SIG-M5 (cell line): ENCODE measurements at places on chromosomes 7 and 10.

DNA sequence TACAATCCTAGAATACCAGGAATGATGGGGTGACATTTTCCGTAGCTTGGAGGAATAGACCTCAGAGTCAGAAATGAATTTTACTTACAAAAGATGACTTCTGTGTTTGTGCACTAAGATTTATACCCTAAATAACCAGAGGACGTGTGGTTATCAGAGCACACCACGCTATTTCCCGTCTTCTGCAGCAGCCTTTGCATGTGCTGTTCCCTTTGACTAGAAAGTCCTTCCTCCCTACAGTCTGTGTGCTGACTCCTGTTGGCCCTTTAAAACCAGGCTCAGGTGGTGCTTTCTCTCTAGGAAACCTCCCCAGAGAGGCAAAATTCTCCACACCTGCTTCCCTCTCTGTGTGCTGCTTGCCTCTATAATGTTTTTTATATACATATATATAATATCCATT, 73.3 kb upstream of the SMNDC1 start:
- no peak for DNase-seq

DNA sequence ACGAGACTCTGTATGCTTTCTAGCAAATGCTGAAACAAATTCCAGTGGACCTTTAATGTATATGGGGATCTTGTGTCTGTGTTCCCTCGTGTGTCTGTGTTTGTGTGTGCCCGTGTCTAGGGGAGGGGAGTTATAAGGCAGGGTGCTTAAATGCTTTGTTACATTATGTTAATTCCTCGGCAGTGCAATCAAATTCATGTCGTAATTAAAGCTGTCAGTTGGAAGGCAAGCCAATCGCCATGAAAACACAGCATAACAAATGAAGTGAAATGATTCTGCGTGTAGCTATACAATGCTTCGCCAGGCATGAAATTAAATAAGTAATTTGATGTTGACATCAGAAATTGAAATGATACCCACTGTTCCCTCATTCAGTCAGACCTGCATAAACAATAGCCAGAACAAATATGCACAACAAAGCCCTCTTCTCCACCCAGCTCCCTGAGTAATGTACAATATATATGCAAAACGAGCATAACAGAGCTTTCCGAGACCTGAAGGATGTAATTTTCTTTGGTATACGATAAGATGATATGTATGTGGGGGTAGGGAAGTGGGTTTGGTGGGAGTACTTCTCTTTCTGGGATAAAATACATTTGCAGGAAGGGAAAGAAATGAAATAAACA, 534.1 kb downstream of the AUTS2 start:
- DNase-seq, result no peak

DNA sequence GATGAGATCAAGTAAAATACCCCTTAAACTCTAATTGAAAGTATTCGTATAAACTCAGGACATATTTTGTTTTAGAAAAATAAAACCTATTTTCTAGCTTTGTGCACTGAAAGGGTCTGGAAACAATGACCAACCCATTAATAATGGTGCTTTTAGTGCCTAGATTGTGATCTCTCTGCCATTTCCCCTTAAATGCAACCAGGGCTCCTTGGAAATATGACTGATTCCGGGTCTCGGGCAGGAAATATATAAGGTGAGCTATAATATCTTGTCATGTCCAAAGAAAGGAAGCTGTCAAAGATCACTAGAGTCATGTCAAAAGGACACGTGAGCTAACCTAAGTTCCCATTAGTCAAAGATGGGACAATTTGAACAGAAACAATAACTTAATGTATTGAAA, 12.4 kb upstream of the ADAM12 start:
- DNase-seq, result no peak

DNA sequence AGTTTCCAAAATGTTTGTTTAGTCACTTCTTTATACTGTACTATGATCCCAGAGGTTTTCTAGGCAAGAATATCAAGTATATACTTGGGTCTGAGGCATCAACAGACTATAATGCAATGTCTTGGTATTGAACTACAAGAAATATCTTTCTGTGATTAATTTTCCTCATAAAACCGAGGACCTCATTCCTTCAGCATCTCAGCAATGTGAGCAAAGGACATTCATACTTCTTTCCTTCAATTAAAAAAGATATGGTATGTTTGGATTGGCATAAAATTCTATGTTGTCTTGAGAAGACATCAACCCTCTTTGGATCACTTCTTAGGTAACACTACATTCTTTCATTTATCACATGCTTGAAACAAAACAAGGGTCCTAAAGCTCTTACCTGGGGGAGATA, 524.5 kb downstream of the PHTF2 start:
- no peak for DNase-seq

- no peak for DNase-seq
Measured at GRCh38 chr7:97226541-97226940, 109.0 kb downstream of the SDHAF3 start.

- no peak for DNase-seq
Measured at GRCh38 chr7:41114131-41114530, 588.8 kb downstream of the INHBA start.

DNA sequence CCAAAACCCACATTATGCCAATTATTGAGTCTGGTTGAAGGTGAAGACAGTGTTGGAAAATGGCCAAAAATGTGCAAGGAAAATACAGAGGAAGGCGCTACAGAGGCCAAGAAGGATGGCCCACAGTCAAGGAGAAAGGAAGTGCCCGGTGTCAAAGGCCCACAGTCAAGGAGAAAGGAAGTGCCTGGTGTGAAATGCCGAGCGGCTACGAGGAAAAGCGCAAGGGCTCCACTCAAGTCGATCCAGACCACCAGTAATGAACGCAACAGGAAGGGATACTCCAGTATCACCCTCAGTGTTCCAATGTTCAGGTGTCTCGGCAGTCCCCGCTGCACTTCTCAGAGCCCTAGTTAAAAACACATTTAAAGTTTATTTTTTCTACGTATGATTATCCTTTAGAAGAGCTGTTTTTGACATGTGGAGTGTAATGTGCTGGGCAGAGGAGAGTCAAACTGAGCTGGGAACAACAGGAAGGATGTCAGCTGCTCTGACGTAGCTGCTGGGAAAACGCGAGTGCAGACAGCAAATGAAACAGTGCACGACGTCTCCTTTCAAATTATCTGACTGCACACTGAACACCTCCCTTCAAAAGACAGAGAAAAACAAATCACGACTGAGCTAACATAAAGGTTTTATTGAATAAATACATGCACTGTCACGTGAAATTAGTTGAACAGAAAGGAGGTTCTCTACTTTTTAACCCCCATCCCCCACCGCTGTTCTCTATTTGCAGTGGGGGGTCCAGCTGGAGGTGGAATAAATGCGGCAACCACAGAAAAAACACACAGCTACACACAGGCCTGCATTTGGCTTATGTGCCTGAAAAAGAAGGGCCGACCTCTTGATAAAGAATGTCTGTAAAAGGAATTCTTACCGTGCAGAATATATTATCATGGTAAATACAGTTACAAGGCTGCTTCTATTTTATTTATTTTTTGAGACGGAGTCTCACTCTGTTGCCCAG, 26.1 kb upstream of the NCAPG2 start:
- DNase-seq, result no peak

GRCh38 chr10:33302208-33302829, 32.1 kb downstream of the NRP1 start:
- DNase-seq, result no peak

DNA sequence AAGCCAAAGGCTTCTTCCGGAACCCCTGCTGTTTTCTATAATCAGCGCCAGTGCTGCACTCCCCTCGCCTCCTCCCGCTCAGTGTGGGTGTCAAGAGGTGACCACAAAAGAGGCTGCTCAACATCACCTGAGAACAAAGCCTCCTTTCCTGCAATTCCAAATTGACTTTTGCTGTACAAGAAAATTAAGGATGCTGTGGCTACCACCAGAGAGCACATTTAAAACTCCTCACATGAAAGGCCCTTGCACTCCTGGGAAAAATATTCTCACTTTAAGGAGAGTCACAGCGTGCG, 96.4 kb downstream of the HIPK2 start:
- DNase-seq, result no peak

DNA sequence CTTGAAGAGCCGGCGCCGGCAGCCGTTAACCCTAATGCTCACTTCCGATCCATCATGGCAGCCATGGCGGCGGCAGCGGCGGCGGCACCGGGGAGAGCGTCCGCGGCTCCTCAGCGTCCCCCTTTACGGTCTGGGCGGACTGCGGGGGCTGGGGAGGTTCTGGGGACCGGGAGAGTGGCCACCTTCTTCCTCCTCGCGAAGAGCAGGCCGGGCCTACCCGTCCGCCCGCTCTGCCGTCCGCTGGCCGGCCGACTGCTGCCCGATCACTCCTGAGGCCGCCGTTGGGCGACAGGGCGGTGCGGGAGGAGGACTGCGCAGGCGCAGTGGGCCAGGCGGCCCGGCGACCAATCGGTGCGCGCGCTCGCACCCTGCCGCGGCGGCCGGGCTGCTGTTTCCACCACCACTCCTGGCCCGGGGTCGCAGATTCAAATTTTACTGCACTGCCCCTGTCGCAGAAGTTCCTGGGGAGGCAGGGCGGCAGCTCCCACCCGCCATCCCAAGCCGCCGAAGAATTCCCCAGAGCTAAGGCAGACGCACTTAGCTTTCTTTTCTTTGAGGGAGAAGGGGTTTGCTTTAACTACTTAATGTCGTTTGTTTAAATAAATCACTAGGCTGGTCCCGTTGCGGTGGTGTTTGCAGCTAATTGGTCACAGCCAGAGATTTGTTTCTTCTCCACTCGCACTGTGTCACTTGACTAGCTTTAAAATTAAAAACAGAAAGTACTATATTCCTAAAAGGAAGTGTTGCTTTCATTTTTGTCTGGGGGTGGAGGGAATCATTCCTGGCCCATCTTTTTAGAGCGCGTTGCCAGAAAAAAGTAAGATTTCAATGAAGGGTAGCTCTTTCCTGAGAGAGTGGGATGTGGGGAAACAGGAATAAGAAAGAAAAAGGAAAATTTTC, at the start of gene KIF5B:
TSS of gene KIF5B (minus strand) at position 290 of the 900 bp plus-strand sequence. CDS start 452 bp downstream, outside the sequence.
- DNase-seq, result no peak

DNA sequence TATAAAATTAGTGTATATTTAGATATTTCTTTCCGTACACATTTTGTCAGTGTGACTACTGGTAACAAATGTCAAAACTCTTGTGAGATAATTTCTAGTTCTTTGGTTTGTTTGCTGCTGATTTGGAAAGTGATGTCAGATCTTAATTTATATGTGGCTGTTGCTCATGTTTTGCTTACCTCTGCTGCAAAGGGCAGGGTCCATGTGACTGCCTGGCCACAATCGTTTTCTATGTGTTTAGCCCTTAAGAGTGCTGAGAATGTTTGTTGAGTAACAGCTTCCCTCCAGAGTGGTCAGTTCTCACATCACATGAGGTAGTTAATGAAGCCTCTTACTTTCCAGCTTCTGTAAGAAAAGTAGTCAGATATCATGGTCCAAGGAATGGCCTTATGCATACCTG, 4.2 kb downstream of the NRBF2 start:
- DNase-seq, result no peak

DNA sequence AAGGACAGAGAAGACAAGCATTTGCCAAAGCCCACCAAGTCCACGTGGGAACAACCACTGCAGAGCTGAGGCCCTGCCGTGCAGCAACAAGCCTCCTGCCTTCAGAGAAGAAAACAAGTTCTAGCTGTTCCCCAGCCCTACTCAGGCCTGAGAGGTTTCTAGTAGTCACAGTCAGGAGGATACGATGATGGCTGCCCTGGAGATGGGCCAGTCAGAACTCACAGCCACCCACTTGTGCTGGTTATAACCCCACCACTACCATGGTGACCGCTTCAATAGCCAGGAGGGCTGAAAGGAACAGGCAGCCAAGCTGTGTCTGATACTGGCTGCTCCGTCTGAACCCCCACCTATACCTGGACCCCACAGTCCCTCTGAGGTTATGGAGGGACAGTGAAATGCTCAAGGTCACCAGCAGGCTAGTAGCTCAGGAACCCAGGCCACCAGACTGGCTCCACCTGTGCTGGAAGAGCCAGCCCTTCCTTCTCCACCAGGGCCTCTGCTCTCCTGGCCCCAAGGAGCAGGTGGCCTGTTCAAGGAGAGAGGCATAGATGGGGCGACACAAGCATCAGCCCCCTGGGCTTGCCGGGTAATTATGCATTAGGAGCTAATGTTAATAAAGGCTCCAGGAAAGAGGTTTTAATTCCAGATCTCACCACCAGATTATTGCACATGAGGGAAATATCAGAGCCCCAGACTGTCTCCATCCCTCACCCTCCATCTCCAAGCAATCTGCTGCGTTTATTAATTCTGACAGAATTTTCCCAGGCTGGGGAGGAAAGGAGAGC, 125.8 kb upstream of the PCBD1 start:
- DNase-seq, result no peak

DNA sequence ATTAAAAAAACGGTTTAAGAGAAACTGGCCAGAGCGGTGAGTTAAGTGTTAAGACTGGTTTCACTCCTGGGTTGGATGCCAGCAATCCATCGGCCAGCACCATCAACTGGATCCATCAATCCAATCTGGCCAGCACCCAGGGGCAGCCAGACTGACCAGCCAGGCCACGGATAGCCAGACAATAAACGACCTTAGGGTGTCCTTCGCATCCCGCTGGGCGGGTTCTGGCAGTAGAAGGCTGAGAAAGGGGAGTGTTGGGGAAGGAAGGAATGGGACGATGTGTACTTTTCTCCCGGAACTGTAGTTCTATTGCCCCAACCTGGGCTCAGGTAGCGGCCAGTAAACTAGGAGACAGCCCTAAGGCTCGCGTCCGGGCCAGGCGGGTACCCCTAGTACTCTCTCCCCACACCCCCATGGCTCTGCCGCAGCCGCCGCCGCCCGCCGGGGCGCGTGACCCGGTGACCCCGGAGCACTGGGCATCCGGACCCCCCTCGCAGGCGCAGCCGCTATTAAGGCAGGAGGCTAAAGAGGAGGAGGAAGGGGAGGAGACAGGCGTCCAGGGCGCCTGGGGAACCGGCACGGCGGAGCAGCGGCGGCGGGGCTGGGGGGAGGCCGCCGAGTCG, at the start of gene CASD1:
TSS of gene CASD1 (plus strand) at position 546 of the 623 bp plus-strand sequence. CDS start 276 bp downstream, outside the sequence.
- no peak for DNase-seq

DNA sequence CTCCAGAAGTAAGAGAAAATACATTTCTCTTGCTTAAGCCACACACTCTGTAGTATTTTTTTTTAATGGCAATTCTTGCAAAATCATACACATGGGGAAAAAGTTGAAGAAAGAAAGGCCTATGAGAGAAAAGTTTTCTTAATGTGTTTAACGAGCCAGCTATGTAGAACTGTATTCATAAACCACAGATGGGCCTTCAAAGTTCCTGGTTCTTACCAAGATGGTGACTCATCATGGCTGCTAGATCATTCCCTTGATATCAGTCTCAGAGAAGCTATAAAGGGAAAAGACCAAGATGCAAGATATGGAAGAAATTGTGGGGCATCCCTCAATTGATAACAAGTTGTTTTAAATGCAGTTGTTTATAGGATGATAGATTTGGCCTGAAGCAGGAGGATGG, 992.7 kb upstream of the MBL2 start:
- DNase-seq, result no peak

- no peak for DNase-seq
Measured at GRCh38 chr7:18873734-18874336, 243.6 kb downstream of the TWIST1 start.

- no peak for DNase-seq
Measured at GRCh38 chr7:11210374-11210773, 236.7 kb downstream of the PHF14 start.

DNA sequence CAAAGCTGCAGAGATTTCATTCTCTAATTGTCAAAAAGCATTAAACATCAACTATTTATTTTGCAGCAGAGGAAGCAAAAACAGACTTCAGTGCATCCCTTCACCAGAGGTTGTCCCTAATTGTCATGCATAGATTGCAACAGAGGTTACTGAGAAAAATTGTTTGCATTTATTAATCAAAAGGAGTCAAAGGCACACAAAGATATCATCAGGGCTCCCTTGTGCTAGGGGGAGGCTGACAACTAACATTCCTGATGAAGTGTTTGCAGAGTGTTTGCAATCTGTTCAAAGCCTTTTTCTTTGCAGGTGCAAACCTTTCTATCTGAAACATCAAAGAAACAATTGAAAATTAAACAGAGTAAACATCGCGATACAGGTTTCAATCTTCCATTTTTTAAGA, 227.5 kb downstream of the TEX36 start:
- no peak for DNase-seq
